Naive thymus-derived CD8-positive, alpha-beta T cell (primary cell): ENCODE measurements at places on chromosomes 13 and 19.
A peak's percentile ranks its signal among the peaks of the same experiment; 100 is the strongest.

DNA sequence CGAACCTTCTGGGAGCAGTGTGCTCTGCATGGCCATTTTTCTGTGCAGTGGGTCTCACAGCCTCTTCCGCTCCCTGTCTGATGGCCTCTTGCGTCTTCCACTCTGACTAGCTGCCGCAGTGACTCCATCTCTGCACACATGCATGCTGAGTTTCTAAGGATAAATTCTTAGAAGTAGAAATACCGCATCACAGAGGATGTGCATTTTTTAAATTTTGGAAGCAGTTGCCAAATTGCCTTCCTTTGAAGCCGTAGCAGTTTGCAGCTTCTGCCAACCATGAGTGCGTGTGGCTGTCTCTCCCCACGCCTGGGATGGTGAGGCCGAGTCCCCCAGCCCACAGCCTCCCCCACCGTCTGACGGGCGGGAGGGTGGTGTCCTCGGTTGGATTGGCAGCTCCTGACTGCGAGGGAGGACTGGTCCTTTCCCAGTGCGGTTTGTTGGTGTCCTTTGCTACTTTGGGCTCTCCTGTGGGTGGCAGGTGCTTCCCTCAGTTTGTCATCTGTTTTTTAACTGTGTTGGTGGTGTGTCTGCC lies 9.8 kb downstream of the FZR1 start:
- no peak for DNase-seq

DNA sequence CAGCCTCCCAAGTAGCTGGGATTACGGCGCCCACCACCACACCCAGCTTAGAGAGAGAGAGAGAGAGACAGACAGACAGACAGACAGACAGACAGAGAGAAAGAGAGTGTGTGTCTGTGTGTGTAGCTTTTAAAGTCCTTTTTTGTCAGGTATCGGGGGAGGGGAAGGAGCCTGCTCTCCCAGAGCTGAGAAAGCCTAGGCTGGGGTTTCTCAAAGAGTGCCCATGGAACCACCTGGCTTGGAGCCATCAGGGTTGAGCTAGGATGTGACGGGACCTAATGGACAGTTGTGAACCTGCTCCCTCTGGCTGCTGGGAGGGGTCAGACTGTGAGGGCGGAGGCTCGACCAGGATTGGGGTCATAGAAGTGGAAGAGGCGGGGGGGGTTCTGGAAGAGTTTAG lies 16.6 kb downstream of the RFX1 start:
- no peak for DNase-seq

DNA sequence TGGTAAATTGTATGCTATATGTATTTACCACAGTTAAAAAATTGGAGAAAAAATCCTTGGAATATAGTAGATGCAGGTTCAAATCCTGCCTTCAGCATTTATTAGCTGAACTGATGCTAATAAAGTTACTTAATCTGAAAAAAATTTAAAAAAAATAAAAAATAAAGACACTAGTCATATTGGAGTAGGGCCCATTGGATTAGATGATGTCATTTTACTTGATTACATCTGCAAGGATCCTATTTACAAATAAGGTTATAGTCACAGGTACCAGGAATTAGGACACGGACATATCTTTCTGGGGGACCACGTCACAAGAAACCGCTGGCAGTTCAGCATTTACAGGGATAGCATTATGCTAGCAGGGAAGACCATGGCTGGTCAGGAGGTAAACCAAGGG lies 6.2 kb downstream of the ZNF555 start:
- no peak for DNase-seq

DNA sequence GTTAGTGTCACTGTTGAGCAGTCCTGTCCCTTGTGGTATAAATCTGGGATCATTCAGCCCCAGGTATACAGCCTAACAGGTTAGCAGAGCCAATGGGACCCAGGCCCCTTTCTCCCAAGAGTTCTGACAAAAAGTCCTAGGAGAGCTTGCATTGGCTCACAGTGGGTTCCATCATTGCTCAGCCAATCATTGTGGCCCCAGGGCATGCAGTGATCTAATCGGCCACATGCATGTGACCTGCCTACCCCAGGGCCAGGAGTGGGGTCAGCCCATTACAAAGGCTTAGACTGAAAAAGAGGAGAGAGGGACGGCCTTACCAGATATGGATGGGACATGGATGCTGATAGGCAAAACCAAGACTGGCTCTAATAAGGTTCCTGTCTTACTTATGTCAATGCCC lies 41.1 kb downstream of the SPTBN4 start:
- DNase-seq, result no peak

DNA sequence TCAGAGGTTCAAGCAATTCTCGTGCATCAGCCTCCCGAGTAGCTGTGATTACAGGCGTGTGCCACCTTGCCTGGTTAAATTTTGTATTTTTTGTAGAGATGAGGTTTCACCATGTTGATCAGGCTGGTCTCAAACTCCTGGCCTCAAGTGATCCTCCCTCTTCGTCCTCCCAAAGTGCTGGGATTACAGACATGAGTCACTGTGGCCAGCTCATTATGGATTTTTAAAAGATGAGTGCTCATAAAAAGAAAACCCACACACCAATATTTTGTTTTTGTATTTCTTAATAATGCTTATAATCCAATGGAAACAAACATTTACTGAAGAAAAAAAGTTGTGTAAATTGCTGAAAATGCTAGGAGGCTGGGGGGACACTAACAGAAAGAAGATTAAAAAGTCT lies 5.0 kb upstream of the MICU2 start:
- DNase-seq, result no peak

DNA sequence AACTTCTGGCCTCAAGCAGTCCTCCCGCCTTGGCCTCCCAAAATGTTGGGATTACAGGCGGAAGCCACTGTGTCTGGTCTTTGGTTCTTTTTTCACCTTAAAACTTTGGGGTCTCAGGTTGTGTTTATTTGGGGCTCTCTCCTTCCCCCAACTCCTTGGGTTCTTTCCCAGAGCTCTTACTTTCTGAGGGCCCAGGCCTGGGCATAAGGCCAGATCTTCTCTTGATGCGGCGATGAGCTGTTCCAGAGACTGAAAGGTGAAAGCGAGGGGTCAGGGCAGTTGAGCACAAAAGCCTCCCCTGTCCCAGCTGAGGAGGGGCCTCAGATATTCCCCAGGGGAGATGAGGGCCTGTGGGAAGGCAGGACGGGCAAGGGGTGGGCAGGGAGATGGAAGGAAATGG lies 7.1 kb downstream of the POLR1G start:
- DNase-seq, result no peak

- no peak for DNase-seq
These were observed 3.4 kb downstream of the EVI5L start for GRCh38 chr19:7833225-7834099.

GRCh38 chr13:108958013-108958376 lies 328.6 kb downstream of the MYO16 start:
- no peak for DNase-seq

GRCh38 chr13:76239031-76239680 lies 603.0 kb downstream of the LMO7 start:
- DNase-seq, result no peak

- no peak for DNase-seq
These were observed 101.6 kb downstream of the ENOX1 start for GRCh38 chr13:43684963-43685725.

DNA sequence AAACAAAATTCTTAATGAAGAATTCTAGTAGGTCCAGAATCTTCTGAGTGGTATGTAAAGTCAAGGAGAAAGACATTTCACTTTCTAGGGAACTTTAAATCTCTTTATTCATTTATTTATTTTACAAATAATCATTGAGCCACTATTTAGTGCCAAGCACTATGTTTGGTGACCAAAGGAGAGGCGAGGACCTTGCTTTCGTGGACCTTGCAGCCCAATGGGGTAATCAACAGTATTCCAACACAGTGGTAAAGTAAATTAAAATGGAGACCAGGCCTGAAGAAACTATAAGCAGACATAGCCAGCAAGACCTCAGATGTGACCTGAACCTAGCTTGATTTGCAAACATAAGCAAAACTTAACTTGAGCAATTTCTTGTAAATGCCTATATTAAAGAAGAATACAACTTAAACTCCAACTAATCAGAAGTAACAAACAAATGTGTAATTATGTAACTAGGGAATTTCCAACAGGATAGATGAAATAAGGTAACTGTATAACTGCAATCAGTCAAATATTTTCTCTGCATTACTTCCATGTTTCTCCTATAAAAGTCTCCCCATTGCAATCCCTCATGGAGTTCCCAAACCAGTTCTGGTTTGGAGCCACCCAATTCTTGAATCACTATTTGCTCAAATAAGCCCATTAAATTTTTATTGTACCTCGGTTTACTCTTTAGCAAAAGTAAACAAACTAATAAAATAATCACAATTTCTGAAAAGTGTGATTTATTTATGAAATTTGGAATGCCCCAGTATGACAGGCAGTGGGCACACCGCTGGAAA lies 67.6 kb downstream of the MBNL2 start:
- DNase-seq, result no peak

GRCh38 chr13:48501705-48502104 lies 31.2 kb downstream of the RCBTB2 start:
- DNase-seq, result no peak

- DNase-seq, result no peak
These were observed 7.7 kb downstream of the SLC5A5 start for GRCh38 chr19:17879466-17879865.

DNA sequence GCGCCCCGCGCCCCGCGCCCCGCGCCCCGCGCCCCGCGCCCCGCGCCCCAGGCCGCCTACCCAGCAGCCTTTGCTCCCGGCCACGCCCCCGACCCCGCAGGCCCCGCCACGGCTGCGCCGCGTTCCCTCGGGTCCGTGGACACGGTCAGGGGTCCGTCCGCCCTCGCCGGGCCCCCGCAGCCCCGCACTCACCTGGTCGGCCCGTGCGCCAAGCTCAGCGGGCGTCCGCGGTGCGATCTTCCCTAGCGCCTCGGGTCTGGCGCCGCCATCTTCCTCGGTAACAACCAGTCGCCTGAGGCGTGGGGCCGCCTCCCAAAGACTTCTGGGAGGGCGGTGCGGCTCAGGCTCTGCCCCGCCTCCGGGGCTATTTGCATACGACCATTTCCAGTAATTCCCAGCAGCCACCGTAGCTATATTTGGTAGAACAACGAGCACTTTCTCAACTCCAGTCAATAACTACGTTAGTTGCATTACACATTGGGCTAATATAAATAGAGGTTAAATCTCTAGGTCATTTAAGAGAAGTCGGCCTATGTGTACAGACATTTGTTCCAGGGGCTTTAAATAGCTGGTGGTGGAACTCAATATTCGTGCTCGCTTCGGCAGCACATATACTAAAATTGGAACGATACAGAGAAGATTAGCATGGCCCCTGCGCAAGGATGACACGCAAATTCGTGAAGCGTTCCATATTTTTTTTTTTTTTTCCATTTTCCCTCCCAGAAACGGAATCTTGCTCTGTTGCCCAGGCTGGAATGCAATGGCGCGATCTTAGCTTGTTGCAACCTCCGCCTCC lies at the start of the genes MED16 and RNU6-9:
TSS of gene MED16 (minus strand) at position 294 of the 796 bp plus-strand sequence. CDS start 2,056 bp downstream, outside the sequence.
TSS of gene RNU6-9 (plus strand) at position 591 of the 796 bp plus-strand sequence.
- peak; percentile 99 for DNase-seq

DNA sequence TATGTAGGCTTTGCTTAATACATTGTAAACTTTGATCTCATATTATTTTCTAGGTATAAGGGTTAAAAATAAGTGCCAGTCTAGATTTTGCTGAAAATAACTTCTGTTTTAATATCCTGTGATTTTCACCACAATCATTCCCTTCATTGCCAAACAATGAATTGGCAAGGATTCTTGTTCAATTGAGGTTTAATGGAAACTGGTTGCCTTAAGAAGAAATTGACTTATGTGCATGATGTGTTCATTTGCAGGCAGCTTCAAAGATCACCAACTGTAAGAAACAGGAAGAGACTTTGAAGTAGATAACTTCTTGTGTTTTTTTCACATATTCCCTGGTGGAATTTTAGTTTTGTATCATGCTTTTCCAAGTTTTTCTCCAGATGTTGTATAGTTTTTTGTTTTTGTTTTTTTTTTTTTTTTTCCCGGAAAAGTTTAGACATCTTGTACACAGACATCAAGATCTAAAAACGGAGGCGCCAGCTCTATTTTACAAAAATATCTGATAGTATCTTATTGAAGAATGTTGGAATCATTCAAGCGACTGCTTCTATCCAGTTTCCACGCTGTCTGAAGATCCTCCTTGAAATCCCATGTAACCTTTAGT lies 108.3 kb downstream of the POSTN start:
- DNase-seq, result no peak

DNA sequence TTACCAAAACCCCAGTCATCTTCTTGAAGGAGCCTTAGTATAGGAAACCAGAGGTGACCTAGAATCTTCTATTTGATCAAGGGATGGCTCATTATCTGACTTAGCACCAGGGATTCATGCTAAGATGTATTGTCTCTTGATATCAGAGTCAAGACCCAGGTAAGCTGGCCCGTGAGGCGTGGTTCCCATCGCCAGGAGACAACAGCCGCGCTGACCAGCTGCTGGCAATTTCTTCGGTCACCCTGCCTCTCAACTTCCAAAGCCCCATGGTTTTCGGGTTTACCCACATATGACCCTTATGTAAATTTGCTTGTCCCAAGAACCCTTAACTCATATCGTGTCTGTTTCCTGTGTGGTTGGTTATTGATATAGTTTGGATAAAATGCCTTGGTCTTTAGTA lies 77.7 kb upstream of the VSTM2B start:
- DNase-seq, result no peak

DNA sequence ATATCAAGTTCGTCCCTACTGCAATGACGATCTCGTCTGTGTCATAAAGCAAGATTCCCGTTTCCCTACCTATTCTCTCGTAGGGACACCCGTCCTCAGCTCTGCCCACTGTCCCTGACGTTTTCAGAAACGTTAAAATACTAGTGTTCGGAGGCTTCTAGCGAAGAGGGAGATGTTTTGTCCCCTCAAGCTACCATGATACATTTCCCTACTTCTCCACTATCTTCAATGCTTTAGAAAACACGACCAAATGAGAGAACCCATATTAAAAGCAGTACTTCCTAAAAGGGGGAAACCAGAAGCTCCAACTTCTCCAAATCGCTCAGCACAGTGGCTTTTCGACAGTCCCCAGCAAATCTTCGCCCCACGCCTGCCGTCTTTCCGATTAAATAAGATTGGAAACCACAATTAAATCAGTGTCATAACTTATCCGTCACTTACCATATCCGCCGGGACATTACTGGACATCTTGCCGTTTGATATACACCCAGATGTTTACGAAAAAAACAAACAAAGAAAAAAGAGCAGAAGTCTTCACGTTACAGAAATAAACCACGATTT lies 1.3 kb downstream of the UBL3 start:
- DNase-seq, result peak; percentile 3

DNA sequence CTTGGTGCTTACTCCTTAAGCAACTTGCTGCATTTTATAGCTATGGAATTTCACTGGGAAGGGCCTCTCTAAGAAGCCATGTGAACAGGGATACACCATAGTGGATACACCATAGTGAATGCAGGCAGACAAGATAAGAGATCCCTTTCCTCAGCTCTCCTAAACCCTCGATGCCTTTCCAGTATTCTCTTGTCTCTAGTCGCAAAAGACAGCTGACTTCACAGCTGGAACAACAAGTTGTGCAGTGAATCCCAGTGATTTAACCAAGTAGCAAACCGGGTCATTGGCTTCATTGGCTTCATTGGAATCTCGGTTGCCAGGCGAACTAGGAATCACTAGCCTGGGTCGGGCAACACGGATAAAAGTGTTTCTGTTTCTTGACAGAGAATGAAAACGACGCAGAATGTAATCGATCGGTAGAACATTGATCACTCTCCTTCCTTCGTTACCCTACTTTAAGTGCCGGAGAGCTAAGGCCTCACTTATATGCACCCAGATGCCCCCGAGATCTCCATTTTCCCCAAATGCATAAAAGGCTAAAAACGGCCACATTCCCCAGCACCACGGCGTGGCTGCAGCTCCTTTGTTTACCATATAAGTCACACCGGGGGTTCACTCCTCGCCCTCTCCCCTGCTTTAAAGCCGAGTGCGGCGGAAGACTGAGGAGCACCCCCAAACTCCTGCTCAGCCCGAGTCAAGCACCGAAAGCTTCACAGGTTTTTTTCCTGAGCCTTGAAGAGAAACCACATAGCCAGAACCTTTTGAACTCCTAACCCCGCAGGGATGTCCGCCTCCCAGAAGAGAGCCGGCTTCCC lies 674 bp downstream of the TRPC4 start:
- no peak for DNase-seq
